CD4-positive, alpha-beta memory T cell (primary cell): ENCODE measurements at places on chromosomes 5 and 9. TPM values are rescaled to one million over a fixed set of nuclear protein-coding genes. Genes with fewer than 3 reads are reported as not detected.
A peak's percentile ranks its signal among the peaks of the same experiment; 100 is the strongest.

DNA sequence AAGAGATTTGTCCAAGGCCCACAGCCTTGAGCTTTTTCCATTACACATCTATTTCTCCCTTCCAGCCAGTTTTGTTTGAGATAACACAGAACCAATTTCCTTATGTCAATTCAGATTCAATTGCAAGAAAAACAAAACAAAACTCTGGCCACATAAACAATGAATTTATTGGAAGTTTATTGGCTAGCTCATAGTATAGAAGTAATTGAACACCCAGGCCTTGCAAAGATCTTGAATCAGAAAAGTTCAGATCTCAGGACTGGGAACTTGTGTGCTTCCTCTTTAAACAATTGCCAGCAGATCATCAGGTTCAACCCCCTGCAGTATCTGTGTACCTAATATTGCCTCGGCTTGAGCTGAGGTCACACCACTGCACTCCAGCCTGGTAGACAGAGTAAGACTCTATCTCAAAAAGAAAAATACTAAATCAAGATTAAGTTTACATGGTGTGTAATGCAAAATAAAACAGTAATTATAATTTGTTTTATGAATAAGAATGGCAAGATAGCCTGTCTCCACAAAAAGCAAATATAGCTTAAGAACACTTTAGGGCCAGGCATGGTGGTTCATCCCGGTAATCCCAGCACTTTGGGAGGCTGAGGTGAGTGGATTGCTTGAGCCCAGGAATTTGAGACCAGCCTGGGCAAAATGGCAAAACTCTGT is 4.1 kb upstream of the ZCCHC10 start:
- no peaks in the 10 kb centered on the region for H3K27me3 ChIP-seq
- H3K4me1 ChIP-seq, result peaks cover 5% of the 10 kb centered on the region
- no peak for DNase-seq
- H3K27ac ChIP-seq, result no peak overlapping the region

DNA sequence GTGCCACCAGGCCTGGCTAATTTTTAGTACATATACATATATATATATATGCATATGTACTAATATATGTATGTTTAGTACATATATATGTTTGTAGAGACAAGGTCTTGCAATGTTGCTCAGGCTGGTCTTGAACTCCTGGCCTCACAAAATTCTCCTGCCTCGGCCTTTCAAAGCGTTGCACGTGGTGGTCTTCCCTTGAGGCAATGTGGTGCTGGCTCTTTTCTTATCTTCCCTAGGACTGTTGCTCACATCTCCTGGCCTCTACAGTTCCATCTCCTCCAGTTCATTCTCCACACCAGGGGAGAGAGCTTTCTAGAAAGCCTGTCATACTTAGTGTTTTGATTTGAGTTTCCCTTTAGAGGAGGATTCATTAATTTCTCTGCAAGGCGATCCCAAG is 28.9 kb upstream of the TGFBR1 start:
- DNase-seq, result no peak
- no peak overlapping the region for H3K4me3 ChIP-seq
- peaks cover 36% of the 10 kb centered on the region for H3K4me1 ChIP-seq
- H3K36me3 ChIP-seq, result no peaks in the 10 kb centered on the region
- no peak overlapping the region for H3K27ac ChIP-seq

DNA sequence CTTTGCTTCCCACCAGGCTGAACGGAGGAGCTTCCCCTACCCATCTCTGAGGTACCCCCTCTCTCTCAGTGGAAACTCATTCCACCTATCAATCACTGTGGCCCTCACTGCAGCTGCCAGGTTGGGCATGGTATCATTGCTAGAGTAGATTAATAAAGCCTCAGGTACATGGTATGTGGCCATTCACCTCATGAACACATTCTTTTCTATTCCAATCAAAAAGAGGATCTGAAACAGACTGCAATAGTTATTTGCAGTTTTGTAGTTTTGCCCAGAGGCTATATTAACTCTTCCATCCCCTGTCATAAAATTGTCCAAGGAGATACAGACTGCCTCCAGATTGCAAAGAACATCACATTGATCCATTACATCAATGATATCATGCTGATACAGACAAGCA is 85.8 kb upstream of the MVB12B start:
- DNase-seq, result no peak
- no peaks in the 10 kb centered on the region for H3K27me3 ChIP-seq
- no peak overlapping the region for H3K4me3 ChIP-seq
- H3K36me3 ChIP-seq, result no peaks in the 10 kb centered on the region

- peak overlapping the region; percentile 93 for H3K27ac ChIP-seq
- H3K27me3 ChIP-seq, result no peaks in the 10 kb centered on the region
- no peak for DNase-seq
- H3K4me3 ChIP-seq, result peak overlapping the region; percentile 45
- peaks cover 38% of the 10 kb centered on the region for H3K36me3 ChIP-seq
These were observed 21.4 kb downstream of the LCP2 start for GRCh38 chr5:170276140-170276539.

DNA sequence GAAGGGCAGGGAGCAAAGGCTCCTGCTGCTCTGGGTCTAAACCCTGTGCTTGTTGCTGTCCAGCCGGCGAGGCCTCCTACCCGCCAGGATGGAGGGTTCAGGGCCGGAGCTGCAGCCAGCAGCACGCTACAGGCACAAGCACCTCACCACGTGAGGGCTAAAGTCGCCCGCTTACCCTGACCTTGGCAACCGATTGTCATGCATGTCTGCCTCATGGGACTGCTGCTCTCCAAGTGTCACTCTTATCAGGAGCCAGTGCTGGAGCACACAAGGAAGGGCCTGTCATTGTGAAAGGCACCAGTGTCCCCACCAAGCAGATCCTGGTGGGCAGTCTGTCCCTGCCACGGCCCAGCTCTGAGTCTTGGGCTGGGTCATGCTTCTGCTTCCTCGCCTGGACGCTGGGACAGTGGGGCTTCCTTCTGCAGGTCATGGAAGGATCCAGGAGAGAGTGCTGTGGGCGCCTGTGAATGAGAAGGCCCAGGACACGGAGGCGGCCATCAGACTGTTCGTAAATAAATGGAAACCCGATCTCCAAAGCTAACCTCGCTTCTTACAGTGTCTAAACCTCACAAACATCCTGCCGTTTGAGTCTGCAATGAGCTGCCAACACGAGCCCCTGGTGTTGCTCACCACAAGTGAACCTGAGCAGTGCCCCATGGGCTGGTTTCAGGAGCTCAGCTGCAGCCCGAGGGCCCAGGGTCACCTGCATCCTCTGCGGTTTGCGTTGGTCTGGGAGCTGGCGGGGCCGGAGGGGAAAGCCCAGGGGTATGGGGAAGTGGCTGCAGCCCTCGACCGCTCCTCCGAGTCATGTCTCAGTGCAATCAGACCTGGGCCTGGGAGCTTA is 58.2 kb upstream of the RXRA start:
- no peaks in the 10 kb centered on the region for H3K27me3 ChIP-seq
- H3K4me3 ChIP-seq, result no peak overlapping the region
- DNase-seq, result no peak

- no peak for DNase-seq
These were observed 140.2 kb downstream of the TMC1 start for GRCh38 chr9:72661401-72662135.

The DAPK1 gene
- 2.2 TPM for total RNA-seq

The FAM120AOS gene
- total RNA-seq, result 49.7 TPM

The PKD2L2 gene
- not detected for total RNA-seq

The FCN1 gene
- total RNA-seq, result 4.6 TPM

The TUSC1 gene
- not detected for total RNA-seq
